Inflammatory macrophage treated with lipopolysaccharide for 1 hour (primary cell): ENCODE measurements at places on chromosomes 4 and X.
A peak's percentile ranks its signal among the peaks of the same experiment; 100 is the strongest.

- DNase-seq, result no peak
Observed at GRCh38 chrX:38699696-38700095, 101.6 kb upstream of the MID1IP1 start.

GRCh38 chr4:135418353-135418752 is 1216.8 kb upstream of the PABPC4L start:
- DNase-seq, result no peak

DNA sequence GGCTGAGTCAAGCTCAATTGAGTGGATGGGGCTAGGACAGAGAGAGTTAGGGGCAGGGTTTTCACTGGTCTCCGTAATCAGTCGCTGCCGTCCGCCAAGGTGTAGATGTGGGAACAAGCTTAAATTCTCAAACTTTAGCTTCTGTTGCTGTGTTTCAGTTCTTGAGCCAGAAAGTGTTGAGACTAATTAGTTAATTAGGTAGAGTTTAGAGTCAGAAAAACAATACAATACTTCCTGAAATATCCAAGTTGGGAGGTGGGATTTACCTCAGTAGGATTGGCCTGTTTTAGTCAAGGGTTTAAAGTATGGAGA is 1.1 kb upstream of the UBE2D3 start:
- no peak for DNase-seq

GRCh38 chr4:25163196-25163595 is 2.9 kb upstream of the SEPSECS start:
- peak; percentile 64 for DNase-seq

DNA sequence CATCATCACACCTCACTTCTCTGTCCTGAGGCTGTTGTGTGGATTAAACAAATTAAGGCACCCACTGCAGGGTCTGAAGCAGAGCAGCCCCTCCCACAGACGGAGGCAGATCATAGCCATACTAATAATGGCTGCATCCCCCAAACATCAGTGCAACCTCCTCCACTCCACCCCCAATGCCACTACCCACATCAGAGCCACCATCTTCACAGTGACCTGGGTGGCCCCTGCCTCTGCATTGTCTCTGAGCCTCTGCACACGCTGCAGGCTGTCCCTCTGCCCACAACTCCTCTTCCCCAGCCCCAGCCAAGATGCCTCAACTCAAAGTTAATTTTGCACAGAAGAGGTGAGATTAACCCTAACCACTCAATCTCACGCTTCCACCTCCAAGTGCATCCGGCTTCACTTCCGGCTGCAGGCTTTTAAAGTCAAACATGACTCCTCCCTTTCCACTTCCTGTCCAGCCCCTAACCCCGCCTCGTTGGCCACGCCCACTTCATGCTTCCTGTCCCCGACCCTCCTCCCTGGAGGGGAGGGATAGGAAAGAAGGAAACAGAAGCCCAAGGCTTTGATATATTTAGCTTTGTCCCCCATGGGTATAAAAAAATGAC is 22.7 kb downstream of the JAKMIP1 start:
- DNase-seq, result no peak

- DNase-seq, result no peak
Observed at GRCh38 chr4:183837222-183837621, 67.9 kb upstream of the STOX2 start.

- DNase-seq, result no peak
Observed at GRCh38 chrX:35800474-35800873, 2.3 kb downstream of the MAGEB16 start.

DNA sequence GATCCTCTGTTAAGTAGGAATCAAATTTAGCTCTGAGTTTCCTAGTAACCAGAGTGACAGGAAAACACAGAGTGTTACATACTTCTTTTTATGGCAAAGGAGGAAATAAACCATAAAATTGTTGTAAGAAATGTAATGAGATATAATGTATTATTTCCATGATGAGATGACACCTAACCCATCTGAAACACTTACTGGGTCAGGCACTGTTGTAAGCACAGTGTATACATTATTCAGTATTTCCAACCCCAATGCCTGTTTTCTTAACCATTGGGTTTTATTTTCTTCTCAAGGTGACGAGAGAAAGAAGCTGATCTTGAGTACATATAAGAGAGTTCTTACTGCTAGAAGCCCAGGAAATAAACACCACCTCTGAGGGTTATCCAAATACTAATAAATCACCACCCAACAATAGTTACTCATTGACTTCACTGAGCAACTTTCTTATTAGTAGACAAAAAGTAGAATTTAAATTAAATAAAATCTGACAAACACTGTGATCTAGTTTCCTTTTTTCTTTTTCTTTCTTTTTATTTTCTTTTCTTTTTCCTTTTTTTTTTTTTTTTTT is 4.2 kb upstream of the ENAM start:
- DNase-seq, result no peak

DNA sequence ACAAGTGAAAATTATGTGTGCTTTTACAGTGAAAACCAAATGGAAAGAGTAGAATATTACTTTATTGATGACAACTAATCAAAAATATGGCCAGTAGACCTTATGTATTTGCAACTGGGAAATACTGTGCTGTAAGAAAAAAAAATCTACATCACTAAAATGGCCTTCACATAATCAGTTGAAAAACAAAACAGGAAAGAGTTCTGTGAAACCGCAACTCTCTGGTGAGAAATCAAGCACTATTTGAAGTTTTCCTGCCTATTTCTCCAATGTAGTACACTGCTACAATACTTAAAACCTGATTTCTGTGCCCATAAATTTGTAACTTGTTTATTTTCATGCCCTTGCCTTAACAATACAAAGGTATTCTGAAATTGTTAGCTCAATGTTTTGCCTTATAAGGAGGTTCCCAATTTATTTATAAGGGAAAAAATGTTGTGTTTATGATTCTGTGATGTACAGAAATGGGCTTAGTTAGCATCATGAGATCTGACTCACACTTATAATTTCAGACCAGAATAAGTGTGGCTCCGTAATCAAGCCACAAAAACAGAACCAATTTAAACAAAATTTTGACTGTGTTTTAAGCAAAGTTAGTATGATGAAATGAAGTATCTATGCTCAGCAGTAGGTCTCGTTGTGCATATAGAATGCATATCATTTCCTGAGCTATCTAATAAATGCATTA is 147.1 kb downstream of the FAT4 start:
- DNase-seq, result no peak

- DNase-seq, result no peak
Observed at GRCh38 chr4:58809366-58809765, 1699.2 kb upstream of the IGFBP7 start.

DNA sequence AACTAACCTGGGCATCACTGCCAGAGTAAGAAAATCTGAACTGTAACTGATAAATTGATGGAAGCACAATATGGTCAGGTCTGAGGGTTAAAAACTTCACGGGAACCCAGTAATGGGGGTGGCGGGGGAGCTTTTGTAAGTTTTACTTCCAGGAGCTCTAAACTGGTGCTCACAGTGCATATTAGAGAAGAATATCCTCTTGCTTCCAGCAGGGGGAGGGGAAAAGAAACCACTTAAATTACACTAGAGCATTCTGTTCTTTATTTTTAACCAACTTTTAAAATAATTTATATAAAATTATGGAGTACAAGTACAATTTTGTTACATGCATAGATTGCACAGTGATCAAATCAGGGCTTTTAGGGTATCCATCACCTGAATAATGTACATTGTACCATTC is 33.7 kb downstream of the WDR17 start:
- no peak for DNase-seq

DNA sequence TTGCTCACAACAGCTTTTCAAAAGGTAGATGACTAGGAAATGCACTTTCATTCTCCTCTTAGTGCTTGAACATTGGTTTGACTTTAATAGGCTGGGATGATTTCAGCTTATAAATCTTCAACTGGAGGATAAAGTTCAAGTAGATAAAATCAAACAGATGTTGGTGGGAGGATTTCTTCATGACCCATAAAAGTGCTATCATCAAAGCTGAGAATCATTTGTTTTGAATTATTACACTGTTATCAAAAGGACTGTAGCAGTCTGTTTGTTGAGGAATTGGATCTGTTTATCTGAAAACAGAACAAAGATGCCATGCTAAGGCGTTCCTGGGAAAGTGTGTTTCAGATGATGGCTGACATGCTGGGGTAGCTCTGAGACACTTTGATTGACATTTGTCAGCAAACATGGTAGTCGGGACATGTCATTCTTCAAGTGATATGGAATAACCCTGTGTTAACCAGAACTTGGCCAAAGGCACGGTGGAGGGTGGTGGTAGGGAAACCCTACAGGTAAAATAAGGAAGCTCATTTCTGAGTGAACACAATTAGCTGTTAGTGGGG is 304.0 kb upstream of the PITX2 start:
- no peak for DNase-seq

DNA sequence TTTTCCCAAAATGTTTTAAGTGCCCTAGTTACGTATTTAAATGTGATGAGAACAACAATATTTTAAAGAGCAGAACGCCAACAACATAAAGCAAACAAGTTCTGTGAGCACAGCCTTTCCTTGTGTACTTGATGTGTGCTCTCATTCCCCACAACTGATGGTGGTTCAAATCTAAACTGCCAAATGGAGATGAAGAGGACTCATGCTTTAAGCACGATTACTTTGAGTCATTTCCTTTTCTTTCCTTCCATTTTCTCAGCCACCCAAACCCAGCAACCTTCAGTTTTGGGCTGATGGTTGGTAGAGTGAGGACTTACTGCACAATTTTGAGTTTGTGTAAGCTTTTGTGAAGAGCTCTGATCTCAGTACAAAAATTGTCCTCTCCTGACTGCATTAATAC is 1.7 kb downstream of the NSD2 start:
- no peak for DNase-seq

DNA sequence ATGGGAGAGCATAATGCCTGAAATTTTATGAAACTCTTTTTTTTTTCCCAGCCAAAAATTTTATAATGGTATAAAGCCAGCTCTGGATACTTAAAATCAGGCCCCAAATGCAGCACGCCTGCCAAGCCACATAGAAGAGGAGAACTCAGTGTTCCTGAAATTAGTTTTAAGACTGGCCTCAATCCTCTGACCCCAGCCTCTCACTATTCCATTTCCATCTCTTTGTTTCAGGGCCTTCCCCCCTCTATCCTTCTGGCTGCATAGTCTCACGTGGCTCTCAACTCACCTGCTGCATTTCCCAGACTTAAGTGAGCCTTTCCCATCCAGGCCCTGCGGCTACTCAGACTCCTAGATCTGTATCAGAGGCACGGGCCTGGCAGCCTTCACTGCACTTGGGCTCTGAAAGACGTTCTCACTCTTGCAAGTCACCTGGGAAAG is 5.2 kb upstream of the CBR4 start:
- no peak for DNase-seq

DNA sequence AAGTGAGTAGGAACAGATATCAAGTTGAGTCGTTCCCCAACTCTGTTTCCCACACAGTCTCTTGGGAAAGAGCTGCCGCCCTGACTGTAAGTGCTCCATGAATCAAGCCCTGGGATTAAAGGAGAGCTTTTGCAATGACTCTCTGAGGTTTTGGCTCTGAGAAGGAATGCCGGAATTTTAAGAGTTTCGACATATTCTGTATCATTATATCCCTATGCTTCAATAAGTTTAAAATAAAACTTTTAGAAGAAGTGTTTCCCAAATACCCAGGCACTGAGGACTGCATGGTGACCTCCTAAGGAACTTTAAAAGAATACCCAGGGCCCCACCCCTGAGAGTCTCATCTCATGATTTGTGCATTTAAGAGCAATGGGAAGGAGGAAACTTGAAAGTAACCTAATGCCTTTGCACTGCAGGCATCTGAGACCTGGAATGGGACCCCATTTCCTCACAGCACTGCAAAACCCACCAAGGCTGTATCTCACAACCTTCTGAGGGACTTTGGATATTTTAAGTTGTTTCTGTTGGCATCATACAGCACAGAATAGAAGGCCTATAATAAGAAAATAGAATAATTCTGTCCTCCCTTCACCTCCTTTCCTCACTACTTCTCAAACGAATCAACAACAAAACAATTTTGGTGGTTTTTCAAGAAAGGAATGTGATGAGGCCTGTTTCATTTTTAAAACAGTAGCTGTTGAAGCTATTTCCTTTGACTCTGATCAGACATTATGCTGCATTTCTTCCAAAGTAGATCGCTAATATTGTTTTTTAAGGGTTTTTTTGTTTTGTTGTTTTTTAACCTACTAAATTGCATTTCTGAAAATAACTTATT is 121.2 kb downstream of the GASK1B start:
- no peak for DNase-seq

- no peak for DNase-seq
Observed at GRCh38 chr4:108385076-108385475, 216.3 kb upstream of the LEF1 start.

GRCh38 chr4:27142841-27143240 is 282.2 kb downstream of the STIM2 start:
- DNase-seq, result no peak

- no peak for DNase-seq
Observed at GRCh38 chr4:54449999-54450398, 207.8 kb upstream of the KIT start.

DNA sequence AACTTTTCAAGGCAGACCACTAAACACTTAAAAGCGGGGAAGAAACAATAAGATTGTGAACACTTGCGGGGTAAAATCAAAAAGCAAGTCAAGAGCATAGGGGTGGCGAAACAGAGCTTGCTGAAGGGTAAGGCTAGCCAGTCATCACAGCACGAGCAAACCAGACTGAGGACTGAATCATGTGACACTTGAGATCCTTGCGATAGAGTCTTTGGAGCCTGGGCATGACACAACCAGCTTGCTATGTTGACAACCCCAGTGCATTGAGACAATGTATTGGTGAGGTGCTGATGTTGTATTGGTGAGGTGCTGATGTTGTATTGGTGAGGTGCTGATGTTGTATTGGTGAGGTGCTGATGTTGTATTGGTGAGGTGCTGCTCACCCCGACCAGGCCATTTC is 72.3 kb downstream of the SLIT2 start:
- no peak for DNase-seq

DNA sequence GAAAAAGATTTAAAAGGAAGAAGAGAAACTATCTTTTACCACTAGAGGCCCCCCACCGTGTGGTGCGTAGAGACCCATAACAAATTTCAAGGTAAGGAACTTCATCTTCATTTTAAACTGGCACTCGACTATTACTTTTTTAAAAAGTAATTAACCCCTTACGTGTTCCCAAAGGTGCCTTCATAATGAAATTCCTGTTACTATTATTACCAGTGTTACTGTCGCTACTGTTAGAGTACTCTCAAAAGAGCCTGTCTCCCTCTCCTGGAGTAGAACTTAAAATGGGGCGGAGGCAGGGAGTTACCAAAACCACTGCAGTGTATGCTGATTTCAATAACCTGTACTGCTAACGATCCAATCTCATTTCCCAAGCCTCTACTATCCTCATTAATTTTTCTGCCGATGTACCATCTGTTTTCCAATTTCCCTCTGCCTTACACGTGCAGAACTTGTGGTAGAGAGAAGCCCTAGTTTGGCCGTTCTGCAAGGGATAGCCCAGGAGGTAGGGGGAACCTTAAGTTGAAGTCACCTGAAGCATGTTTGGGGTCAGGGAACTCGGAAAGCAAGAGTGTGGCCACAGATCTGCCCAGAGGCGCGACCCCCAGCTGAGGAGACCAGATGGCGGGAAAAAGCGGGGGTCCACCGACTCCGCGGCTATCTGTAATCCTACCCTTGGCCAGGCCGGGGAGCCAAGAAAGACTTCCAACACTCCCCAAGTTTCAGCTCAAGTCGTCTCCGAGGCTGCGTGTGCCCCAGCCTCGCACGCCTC is 720 bp upstream of the STK26 start:
- no peak for DNase-seq
